Activated CD4-positive, alpha-beta T cell treated with anti-CD3 and anti-CD28 coated beads, Interleukin-2, amount 50 U/mL, for 16 hours (primary cell): ENCODE measurements at places on chromosomes 5 and 9.

GRCh38 chr9:104256031-104256695 is 162.1 kb downstream of the SMC2 start:
- DNase-seq: no peak

- no peak for DNase-seq
Observed at GRCh38 chr9:84711398-84711777, 41.9 kb downstream of the NTRK2 start.

- DNase-seq: no peak
Observed at GRCh38 chr5:82525626-82526025, 247.5 kb upstream of the RPS23 start.

DNA sequence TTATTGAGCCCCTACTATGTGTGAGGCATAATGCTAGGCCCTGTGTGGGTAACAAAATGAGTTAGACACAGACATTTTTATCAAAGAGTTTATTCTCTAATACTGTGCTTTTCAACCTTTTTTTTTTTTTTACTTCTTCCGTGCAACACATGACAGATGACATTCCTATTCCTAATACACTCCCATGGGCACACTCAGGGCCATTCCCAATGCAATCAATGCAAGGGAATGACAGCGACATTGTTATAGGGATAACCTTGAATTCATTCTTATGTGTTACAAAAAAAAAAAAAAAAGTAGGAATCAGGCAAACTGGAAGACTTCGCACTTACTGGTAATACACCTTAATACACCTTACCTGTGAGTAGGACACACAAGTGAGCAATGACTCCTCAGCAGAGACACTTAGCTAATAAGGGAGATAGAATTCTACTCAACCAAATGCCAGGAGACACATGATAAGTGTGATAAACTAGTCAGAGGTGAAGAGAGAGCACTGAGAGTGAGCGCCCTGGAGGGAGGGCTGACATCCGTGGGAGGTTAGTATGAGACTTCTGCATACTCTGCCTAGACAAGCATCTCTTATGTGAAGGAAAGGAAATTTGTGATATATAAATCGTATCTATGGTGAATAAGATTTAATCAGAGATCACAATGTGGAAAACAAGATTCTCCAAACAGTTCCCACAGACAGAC is 21.0 kb upstream of the ARSB start:
- no peak for DNase-seq

DNA sequence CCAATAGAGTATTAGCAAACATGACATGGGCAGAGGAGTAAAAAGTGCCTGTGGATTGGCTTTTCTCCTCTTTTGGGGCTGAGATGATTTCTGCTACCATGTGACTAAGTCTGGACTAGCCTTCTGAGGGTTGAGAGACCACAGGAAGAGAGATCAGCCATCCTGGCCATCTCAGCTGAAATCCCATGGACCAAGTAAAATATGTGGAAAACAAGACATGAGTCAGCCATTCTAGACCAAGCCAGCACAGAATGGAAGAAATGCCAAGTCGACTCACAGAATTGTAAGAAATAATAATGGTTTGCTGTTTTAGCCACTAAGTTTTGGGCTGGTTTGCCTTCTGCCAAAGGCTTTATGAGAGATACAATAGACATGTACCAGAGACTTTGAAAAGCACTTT is 377.8 kb downstream of the CHSY3 start:
- DNase-seq: no peak

- DNase-seq: no peak
Observed at GRCh38 chr5:36125868-36126267, 25.8 kb downstream of the LMBRD2 start.

DNA sequence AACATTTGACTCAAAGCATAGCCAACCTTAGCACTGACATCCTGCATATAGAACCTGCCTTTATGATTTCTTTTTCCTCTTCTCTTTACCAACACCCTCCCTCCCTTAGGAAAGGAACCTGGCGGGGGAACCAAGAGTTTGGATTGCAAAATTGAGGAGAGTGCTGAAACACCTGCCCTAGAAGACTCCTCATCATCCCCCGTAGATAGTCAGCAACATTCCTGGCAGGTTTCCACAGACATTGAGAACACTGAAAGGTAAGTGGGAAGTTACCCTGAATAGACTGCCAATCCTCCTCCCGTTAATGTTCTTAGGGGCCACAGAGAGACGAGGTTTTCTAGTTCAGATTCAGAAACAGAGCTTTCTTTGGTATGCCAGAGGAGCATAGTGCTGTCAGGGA is 88.8 kb downstream of the RGS7BP start:
- no peak for DNase-seq

GRCh38 chr5:127229185-127229889 is 61.3 kb upstream of the MEGF10 start:
- peak; percentile 40 for DNase-seq

- DNase-seq: no peak
Observed at GRCh38 chr5:153456993-153457392, 33.5 kb upstream of the GRIA1 start.

DNA sequence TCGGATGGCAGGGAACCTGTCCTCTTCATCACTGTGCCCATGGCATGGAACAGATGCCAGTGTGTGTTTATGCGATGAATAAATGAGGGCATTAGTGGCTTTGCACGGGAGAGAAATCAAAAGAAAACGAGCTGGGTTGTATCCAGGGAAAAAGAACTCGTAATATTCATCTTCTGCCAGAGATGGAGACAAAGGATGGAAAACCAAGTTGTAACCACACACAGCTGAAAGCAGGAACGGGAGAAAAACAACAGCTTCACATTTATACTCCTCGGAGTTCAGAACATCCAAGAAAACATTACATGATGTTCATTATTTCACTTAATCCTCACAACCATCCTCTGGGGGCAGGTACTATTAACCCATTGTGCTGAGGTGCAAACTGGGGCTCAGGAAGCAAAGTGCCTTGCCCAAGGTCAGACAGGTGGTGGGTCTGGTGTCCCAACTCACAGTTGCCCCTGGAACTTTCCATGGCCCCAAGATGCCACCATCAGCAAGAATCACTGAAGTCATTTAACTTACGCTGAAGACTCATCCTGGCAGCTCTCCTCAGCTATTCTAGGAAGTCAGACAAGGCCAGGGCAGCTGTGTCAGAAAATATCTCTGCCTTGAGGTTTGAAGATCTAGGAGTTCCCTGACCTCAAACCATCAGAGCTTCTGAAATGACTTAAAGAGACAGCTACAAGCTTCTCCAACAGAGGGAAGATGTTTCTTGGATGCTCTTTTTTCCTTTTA is 250.4 kb downstream of the NSG2 start:
- DNase-seq: no peak

GRCh38 chr9:127140842-127141675 is 18.6 kb upstream of the ANGPTL2 start:
- no peak for DNase-seq

DNA sequence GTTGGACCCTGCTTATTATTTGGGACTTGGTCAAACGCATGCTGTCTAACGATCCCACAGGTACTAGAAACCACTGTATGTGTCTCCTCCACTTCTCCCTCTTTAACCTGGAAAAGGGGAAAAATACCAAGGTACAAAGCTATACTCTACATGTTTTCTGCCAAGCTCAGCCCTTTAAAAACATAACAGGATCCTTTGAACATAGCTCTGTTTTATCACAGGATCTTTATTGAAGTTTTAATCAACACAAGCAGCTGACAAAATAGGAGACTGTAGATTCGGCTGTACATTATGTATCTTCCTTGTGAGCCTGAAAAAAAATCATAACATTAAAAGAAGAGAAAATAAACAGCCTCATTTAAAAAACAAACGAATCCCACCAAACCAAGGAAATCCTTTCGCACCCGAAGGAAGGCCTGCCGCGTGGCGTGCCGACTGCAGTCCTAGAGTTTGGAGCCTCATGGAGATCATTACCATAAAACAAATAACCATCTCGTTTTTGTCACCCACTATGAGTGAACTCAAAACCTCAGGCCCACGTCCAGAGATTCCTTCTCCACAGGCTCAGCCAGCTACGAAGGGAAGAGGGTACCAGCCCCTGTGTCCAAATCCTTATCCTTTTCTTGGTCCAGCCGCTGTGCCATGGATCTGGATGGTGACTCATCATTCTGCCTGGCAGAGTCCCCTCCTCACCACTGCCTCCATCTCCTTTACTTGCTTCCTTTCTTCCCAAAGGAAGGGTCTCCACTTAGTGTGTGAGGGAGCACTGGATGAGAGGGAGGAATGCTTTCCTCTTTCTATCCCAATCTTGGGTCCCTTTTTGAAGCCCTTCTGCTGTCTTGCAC is 651.1 kb downstream of the CCDC171 start:
- DNase-seq: no peak

DNA sequence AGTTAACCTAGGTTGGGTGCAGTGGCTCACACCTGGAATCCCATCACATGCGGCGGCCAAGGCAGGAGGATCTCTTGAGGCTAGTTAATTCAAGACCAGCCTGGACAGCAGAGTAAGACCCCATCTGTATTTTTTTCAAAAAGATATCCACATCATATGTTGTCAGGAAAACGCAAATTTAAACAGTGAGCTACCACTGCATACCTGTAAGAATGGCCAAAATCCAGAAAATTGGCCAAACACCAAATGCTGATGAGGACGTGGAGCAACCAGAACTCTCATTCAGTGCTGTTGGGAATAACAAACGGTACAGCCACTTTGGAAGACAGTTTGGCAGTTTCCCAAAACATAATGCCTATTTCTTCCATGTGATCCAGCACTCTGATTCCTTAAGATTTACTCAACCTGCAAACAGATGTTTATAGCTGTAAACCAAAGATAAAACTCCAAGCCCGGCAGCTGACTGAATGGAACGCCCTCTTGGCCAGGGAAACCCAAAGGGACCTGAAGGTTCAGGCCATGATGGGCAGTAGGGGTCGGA is 12.4 kb downstream of the CEL start:
- no peak for DNase-seq

DNA sequence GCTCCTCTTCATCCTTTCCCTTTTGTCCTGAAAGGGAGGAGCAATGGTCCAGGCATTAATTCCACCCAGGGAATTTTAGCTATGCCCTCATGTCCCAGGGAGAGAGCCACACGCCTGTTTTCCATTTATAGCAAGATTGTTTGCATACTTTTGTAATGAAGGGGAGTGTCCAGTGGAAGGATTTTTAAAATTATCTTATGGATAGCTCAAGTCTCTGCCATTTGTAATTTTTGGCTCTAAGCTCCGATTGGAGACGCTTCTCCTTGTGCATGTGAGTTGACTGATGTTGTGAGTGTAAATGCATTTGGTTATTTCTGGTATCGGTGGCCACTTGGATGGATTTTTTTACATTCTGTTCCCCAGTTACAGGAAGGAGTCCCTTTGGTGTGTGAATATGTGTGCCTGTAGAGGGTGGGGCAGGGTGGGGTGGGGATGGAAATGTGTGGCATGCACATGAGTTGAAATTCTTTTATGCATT is 7.2 kb upstream of the RPL26L1 start:
- DNase-seq: no peak

- peak; percentile 60 for DNase-seq
Observed at GRCh38 chr5:65961633-65962032, 35.3 kb downstream of the ERBIN start.

- no peak for DNase-seq
Observed at GRCh38 chr5:148912146-148912545, 85.7 kb downstream of the ADRB2 start.

DNA sequence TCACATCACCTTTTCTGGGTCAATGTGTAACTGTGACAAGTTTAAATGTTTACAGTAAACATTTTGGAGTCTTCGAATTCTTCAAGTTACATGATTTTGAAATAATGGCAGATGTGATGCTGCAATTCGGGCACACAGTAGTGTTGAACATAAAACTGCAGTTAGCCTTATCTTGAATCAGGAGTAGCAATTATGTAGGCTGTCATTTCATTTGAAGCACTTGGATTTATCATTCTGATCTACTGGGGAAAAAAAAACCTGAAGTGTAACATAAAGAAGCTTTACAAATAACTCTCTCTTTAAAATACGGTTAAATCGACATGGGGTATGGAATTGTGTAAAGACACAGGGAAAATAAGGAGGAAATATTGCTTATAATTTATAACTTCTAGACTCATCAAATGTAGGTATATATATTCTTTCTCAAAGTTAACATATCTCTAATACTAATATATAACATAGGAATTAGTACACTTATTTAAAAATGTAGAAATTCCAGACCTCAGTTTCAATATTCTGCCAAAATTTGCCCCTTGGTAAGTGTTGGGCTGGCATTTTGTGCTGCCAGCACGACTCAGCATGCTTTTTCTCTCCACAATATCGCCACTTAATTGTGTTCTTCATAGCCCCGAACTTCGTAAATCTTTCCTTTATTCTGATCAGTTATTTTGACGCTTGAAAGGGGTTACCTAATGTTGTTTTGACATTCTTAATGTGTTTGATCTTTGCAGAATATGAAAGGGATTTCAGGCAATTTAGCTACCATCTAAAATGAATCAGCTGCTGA is 226.7 kb downstream of the PRR16 start:
- no peak for DNase-seq

DNA sequence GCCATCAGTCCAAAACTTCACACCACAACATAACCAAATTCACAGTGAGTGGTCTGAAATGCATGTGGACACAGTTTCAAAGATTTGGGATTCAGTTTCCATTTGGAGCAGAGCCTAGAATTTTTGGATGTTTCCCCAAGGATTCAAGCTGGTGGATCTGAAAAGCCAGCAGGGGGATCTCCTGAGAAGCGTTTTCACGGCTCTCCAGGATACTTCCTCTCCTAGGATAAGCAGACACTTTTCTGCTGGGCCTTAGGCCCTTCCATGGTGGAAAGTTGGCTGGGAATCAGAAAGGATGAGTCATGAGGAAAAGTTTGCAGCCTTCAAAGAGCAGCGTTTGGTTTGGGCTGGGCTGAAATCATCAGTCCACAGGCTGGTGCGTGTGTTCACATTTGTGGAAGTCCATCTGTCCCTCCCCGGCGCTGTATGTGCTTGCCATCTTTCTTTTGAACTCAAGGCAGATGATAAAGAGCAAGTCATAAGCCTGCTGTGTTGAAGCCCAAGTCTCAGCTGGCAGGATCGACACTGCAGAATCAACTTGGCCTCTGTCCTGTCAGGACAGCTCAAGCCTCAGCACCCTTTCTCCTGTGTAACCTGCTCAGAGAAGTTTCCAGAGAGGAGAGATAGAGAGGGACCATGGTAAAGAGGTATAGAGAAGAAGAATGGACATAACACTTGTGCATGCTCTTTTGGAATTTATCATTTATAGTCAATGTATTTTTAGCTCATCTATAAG is 152.6 kb upstream of the MSX2 start:
- DNase-seq: no peak

GRCh38 chr5:10460252-10460906 is 18.7 kb downstream of the ROPN1L start:
- no peak for DNase-seq

DNA sequence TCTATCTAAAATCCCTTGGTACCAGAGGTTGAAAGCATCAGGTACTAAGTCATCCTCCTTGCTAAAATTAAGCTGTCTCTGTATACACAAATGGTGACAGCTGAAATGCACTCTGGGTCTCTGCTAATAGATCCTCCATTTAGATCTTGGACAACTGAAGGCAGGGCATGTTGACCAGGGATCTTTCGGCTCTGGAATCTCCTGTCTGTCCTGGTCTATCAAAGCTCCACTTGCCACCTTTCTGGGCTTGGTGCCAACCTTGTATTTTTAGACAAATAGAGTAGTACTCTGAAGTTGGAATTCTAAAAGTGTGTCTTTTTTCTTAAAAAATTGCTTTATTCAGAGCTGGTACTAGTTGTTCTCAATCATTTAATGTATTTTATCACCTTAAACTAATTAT is 135.2 kb upstream of the HMHB1 start:
- no peak for DNase-seq

- DNase-seq: no peak
Observed at GRCh38 chr5:75839547-75839946, 122.3 kb upstream of the POC5 start.
